ENCODE measurements at places on chromosomes 6 and 20. TPM values are rescaled to one million over a fixed set of nuclear protein-coding genes. Genes with fewer than 3 reads are reported as not detected.

Gene TRIM15
- polyA plus RNA-seq, result not detected

GRCh38 chr6:166382500-166382932, 224 bp downstream of the MPC1 start:
- no peaks in the 10 kb centered on the region for H3K36me3 ChIP-seq
- no peak for DNase-seq
- H3K27me3 ChIP-seq, result no peaks in the 10 kb centered on the region
- peak overlapping the region; percentile 94 for H3K4me3 ChIP-seq
- peaks cover 14% of the 10 kb centered on the region for H3K4me1 ChIP-seq

- no peaks in the 10 kb centered on the region for H3K27me3 ChIP-seq
- H3K27ac ChIP-seq, result no peak overlapping the region
- H3K4me1 ChIP-seq, result no peaks in the 10 kb centered on the region
- DNase-seq, result no peak
These were observed 390.9 kb upstream of the SASH1 start for GRCh38 chr6:147951726-147952125.

- no peaks in the 10 kb centered on the region for H3K4me1 ChIP-seq
- DNase-seq, result no peak
- no peak overlapping the region for H3K27ac ChIP-seq
- peaks cover 7% of the 10 kb centered on the region for H3K27me3 ChIP-seq
- H3K36me3 ChIP-seq, result no peaks in the 10 kb centered on the region
These were observed 57.7 kb downstream of the RSPO3 start for GRCh38 chr6:127176146-127176545.

DNA sequence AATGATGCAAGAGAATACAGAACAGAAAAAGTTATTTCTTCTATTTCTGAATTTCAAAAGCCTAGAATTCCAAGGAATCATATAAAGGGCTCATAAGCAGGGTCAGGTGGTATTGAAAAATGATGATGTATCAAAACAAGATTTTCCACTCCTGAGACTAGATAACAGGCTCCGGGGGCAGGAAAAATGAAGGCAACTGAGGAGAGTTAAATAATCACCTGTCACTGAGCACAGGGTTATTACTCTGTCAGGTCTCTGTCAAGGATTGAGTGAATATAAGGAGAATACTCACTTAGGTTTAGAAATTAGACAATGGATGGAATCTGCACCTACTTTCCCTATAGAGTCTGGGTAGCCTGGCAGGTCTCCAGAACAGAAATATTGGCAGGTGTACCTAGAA, 76.1 kb upstream of the KHDRBS2 start:
- H3K27me3 ChIP-seq, result no peaks in the 10 kb centered on the region
- H3K27ac ChIP-seq, result no peak overlapping the region
- H3K4me3 ChIP-seq, result no peak overlapping the region
- peaks cover 20% of the 10 kb centered on the region for H3K4me1 ChIP-seq

Data from naive B cell (primary cell).